Liver (tissue), 10 donors: ENCODE measurements at places on chromosomes 7 and 10. TPM values are rescaled to one million over a fixed set of nuclear protein-coding genes. Genes with fewer than 3 reads are reported as not detected.

DNA sequence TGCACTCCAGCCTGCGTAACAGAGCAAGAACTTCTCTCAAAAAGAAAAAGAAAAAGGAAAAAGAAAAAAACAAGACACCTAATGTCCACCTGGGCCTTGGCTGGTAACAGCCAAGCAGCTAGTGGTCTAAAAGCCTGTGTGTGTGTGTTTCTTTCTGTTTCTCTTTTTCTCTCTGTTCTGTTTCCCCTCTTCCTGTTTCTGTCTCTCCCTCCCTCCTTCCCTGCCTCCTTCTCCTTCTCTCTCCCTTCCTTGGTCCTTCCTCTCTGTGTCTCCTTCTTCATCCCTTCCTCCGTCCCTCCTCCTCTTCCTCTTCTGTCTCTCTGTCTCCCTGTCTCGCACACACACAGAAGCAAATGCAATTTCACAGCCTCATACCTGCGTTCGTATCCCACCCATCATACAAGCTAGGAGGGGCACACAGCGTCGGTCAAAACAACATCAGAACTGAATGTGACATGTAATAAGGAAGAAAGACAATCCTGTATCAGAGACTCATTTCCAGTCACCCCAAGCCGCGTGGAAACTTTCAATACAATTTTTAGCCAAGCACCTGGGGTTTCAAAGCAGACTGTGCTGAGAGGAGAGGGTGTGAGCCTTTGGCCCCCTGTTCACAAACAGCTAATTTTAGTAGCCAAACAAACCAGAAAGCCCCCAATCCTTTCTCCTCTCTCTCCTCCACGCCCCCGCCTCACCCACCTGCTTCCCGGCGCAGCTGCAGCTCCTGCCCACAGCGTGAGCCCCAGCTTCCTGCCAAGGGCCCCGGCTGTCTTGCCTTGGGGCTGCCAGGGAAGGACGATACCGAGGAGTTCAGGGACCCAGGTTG is 50.2 kb upstream of the GNA12 start:
- DNase-seq, result no peak

DNA sequence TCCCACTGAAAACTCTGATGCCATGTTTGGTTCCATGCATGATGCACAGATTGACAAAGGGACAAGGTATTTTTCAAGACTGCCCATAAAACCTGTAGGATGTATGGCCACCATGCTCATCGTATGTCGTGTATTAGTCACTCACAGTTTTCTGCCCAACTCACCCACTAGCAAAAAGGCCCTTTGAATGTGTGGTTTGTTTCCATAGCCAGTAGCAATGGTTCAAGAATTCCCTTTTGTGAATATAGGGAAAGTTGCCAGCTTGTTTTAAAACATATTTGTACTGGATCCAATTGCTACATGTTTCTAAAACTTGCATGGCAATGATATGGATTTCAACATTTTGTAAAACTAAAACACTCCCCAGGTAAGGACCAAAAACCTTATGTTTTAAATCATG is 280.9 kb upstream of the YAE1 start:
- no peak for DNase-seq

- DNase-seq, result no peak
Observed at GRCh38 chr10:57955076-57955475, 312.6 kb downstream of the IPMK start.

DNA sequence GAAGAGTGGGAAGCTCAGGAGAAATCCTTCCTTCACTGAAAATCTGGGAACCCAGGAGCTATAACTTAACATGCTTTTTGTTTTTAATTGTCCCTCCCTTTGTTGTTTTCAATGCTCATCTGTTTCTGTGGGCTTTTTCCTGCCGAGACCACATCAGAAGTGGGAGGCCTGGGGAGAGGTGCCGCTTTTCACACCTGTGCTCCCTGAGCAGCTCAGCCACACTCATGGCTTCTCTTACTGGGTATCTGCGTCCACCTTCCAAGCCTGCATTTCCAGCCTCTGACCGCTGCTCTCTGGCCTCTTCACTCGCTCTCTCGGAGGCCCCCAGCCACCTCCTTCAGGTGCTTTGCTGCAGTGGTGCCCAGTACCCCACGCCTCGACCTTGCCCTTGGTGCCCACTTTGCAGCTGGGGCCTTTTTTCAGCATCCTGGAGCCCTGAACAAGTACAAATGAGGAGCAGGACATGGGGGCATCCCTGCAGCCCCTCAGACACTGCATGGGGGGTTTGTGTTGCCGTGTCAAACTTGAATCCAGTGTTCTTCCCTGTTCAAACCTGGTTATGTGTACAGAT is 9.9 kb downstream of the C7orf57 start:
- DNase-seq, result no peak

DNA sequence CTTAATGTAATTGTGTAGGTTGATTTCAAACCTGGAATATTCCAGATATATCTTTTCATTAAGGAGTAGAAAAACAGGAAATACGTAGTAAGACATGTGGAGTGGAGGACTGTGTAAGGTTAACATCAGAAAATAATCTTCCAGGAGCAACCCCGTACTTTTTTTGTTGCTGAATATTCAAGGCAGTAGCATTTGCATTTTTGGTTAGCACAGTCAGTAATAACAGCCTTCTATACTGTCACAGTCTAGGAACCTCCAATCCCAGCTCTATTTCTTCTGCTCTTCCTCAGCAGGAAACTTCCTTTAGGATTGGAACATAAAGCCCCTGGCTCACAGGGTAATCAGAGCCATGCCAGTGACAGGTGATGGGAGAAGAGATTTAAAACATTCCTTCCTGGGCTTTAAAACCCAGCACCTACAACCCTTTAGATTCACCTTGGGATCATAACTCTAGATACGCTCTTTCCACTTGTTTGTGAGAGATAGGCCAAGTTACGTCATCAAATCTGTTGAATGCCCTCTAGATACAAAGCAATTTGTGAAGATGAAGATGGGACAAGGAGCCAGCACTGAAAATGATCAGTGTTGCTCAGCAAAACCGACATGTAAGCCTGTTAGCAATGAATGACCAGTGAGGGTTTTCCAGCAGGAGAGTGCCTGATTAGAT is 248.5 kb upstream of the NPY start:
- no peak for DNase-seq

DNA sequence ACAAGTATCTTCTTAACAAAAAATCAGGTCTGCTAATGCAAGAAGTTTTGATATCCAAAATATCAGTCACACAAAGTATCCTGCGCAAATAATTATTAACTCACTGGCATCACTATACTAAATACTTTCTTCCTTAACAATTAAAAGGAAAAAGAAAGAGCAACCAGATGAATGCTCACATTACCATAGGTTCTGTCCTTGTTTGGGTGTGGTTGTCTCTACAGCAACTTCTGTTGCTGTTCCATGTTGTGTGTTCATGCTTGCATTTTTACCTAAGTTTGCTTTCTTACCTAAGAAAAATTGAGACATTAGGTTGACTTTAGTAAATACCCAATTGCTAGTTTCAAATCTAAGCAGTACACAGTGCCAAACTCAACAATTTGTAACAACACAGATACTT is 32.5 kb downstream of the FZD9 start:
- no peak for DNase-seq

- no peak for DNase-seq
Observed at GRCh38 chr10:35911954-35912353, 269.9 kb upstream of the FZD8 start.

DNA sequence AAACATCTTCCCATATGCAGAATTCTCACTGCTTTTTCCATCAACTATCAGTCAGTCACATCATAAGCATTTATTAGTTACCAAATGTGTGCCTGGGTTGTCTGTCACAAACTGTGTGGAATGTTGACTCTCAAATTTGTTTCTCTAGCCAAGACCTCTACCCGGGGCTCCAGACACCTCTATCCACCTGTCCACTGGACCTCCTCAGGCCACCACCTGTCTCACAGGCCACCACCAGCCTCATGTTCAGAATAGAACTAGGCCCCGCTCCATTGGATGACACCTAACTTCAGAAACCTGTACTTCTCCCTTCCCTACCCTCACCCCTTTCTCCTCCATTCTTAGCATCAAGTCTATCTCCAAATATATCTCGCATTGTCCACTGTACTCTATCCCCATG is 176.9 kb downstream of the CHN2 start:
- no peak for DNase-seq

- no peak for DNase-seq
Observed at GRCh38 chr10:90675621-90676020, 182.2 kb downstream of the HTR7 start.

DNA sequence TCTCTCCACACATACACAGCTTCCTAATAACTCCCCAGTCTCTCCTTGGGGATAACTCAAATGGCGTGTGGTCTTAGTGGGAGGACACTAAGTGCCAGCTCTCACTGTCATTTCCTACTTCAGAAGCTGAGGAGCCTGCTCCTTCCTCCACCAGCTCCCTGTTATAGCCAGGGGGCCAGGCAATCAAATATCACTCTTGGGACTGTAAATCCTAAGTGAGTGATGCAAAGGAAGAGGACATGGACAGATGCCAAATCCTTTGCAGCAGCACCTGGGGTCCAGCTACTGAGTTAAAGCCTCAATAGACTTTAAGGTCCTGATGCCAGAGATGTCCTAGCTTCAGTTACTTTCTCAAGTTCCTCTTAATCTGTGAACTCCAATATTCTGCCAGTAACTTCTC is 34.1 kb downstream of the SEM1 start:
- no peak for DNase-seq

- no peak for DNase-seq
Observed at GRCh38 chr10:124018886-124019525, 74.4 kb downstream of the CHST15 start.

GRCh38 chr7:139441961-139442360 is 41.5 kb downstream of the KLRG2 start:
- DNase-seq, result no peak

GRCh38 chr10:132542086-132542775 is 4.6 kb downstream of the INPP5A start:
- no peak for DNase-seq

DNA sequence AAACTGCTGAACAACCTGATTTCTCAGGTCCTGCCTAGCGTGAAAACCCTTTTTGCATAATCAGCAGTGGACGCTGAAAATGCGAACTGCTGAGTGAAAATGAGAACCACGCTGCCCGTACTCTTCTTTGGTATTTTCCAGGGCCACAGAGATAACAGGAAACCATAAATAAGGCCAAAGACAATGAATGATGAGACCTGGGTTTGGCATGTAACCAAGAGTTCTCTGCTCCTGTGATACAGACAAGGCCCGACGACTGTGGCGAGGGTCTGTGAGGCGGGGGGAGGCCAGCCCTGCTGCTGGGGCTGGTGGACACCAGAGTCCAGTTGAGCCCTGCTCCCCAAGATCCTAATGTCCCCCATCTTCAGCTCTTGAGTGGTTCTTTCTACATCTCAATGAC is 236.0 kb downstream of the WDR11 start:
- DNase-seq, result no peak

DNA sequence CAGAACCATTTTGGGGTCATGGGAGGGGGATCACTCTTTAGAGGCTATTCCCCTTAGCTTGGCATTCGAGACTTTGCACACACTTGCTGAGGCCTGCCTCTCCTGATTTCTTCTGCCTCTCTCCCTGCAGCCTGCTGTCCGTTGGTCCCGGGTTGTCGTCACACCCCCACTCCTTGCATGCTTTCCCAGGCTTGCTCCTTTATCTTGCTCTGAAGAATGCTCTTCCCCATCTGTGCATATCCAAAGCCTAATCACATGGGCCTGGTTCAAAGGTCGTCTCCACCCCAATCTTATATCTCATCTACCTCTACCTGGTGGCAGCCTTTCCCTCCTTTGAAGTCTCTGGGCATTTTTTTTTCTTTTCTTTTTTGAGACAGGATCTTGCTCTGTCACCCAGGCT is 24.3 kb upstream of the EMX2 start:
- DNase-seq, result no peak

GRCh38 chr7:106223156-106223555 is 61.6 kb downstream of the NAMPT start:
- no peak for DNase-seq

DNA sequence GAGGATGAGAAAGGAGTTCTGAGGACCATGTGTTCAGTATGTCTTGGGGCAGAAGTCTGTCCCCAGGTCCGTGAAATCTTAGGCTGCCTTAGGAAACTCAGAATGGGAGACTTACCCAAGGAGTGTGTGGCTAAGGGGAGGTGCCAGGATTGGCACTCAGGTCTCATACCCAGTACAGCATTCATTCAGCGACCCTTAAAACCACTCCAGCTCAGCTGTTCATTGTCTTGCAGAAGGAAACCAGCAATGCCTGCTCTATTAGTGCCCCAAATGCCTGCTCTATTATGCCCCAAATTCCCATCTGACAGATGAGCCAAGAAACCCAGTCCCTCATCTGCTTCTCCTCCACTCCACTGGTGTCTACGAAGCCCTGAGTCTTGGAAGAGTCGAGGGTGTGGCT is 147.8 kb downstream of the NEURL1 start:
- DNase-seq, result no peak

GRCh38 chr7:12351843-12352242 is 51.8 kb downstream of the VWDE start:
- DNase-seq, result no peak

- no peak for DNase-seq
Observed at GRCh38 chr7:41315764-41316163, 387.1 kb downstream of the INHBA start.

DNA sequence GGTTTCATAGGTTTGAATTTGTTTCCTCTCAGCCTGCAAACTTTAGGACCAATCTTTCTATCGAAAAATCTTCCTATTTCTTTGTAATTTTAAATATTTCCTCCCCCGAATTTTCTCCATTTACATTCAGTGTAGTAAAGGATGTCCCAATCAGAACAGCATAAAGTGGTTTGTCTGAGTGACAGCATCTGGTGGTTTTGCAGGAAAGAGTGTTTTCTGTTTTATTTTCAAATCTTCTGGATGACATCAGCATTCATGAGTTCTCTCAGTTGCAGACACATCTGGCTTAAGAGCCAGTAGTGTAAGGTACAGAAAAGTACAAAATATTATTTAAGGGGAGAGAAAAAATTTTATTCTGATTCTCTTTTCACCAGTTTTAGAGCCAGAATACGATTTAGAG is 634.8 kb downstream of the PHTF2 start:
- no peak for DNase-seq

DNA sequence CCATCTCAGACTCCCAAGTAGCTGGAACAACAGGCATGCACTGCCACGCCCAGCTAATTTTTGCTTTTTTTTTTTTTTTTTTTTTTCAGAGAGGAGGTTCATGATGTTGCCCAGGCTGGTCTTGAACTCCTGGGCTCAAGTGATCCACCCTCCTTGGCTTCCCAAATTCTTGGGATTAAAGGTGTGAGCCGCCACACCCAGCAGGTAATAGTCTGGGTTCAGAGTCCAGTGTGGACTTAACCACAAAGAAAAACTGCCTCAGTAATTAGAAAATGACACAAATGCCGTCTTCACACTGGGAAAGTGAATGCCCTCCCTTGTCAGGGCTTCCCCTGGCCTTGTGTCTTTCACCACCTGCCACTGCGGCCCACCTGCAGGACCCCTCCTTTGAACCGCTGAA is 101.1 kb downstream of the RAB11FIP2 start:
- DNase-seq, result no peak

Gene EVX1
- total RNA-seq, result not detected

Gene ZPBP
- 0.14 TPM for total RNA-seq

Gene BMPER
- 6.2 TPM for total RNA-seq

Gene CTAGE4
- 1.4 TPM for total RNA-seq

Gene PON3
- total RNA-seq, result 60.0 TPM

Gene STEAP1
- total RNA-seq, result 28.5 TPM

Gene ATG9B
- not detected for total RNA-seq

Gene COL17A1
- not detected for total RNA-seq

Gene GPRIN2
- total RNA-seq, result 1.3 TPM

Gene MGMT
- total RNA-seq, result 28.2 TPM

Gene HPSE2
- total RNA-seq, result not detected

Gene DNAJC12
- 16.4 TPM for total RNA-seq

Gene PNLIP
- not detected for total RNA-seq
